ENCODE measurements at places on chromosomes 6 and 20.

DNA sequence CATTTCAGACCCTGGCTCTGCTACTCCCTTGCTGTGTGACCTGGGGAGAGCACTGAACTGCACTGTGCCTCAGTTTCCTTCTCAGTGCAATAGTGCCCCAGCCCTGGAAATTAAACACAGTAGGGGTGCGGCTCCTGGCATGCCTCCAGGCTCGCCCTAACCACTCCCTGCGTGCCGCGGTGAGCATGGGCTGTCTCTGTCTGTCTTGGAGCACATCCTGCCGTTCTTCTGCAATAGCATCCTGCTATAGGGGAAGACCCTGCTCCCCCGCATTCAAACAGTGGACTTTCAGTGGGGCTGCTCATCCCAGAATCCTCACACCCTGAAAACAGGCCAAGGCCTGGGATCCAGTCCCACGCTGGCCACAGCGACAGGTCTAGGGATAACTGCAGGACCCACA is 129.5 kb downstream of the FOXC1 start:
- no peak for DNase-seq

GRCh38 chr6:54860739-54861138 is 14.2 kb downstream of the FAM83B start:
- DNase-seq: no peak

- DNase-seq: no peak
These were observed 314.1 kb upstream of the SGK1 start for GRCh38 chr6:134632024-134632423.

DNA sequence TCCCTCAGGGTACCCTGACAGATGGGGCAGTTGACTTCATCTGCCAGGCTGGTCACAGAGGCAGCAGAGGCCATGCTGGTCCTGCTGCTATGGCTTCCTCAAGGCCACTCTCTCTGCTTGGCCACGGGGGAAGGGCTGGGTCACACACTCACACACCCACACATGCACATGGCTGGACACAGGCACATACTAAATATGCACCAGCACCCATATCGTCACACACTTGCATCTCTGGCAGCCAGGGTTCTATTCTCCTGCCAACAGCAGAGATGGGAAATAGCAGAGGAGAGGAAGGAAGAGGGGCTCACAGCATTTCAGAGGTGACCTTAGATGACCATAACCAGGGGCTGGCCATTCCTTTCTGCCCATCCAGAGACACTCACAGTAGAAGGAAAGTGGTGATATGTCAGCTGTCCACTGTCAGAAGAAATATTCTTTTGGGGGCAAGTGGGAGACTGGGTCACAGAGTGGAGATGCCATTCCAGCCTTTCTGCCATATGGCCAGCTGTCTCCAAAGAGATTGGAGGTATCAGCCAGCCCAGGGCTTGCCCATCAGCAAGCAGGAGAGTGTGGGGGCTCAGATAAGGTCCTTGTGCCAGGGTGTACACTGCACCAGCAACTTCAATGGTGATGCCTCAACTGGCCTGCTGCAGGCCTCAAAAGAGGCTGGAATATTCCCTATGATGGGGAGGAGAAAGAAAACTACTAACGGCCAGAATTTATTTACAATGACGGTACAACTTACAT is at the start of gene TRIM10:
TSS of gene TRIM10 (minus strand) at position 427 of the 747 bp plus-strand sequence. CDS start at position 74, 353 bp downstream.
- no peak for DNase-seq

DNA sequence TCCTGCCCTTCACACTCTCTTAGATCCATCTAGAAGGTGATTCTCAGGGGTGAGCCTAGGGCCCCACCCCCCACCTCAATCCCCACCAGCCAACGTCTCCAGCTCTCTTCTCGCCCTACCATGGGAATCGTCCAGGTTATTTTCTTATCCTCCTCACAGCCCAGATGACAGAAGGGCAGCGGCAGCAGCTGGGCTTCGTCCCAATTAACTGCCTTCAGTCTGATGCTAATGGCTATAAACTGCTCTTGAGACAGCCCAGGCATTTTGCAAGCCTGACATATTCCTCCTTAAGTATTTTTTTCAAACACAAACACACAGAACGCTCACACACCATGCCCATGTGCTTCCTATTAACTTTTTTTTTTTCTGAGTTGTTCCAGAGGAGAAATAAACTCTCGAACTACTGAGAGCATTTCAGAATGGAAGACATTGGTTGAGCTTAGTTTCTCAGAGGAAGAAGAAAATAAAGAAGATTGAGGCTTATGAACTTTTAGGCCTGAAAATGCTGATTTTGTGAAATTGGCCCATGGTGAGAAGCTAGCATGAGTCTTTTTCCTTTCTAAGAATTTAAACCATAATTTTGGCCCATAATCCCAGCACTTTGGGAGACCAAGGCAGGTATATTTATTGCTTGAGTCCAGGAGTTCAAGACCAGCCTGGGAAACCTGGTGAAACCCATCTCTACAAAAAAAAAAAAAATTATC is 124.6 kb downstream of the EYA2 start:
- peak; percentile 87 for DNase-seq

- no peak for DNase-seq
These were observed 19.2 kb downstream of the TRAM2 start for GRCh38 chr6:52557389-52558265.

- peak; percentile 64 for DNase-seq
These were observed 116.6 kb downstream of the RNF144B start for GRCh38 chr6:18503593-18504231.

GRCh38 chr20:58650181-58650775 is 805 bp upstream of the STX16 start:
- DNase-seq: no peak

DNA sequence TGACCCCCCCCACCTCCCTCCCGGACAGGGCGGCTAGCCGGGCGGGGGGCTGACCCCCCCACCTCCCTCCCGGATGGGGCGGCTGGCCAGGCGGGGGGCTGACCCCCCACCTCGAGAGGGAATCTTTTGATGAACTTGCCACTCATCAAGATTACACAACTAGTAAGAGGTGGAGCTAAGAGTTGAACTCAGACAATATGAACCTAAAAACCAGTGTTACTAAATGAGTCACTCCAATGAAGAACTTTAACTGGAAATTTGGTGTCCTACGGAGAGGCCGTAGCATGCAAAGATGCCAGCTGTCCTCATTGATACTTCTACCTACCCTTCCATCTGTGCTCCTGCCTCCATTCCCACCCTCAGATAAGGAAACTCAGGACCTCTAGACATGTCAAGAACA is 42.8 kb downstream of the PFDN4 start:
- DNase-seq: peak; percentile 99

DNA sequence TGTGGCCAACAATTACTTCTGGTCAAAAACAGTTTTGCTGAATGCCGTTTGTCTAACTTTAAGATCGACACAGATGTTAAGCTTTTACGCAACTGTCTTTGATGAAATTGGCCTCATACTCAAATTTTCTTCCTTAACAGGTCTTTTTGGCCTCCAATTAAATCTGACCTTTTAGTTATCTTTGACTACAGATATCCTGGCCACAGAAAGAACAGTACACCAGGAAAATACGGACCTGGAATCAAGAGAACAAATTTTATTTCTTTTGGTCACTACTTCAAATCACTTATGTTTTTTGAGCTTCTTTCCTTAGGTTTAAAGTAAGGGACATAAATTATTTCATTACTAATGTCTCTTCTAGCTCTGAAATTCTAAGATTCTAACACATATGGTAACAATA is 49.8 kb downstream of the IBTK start:
- no peak for DNase-seq

DNA sequence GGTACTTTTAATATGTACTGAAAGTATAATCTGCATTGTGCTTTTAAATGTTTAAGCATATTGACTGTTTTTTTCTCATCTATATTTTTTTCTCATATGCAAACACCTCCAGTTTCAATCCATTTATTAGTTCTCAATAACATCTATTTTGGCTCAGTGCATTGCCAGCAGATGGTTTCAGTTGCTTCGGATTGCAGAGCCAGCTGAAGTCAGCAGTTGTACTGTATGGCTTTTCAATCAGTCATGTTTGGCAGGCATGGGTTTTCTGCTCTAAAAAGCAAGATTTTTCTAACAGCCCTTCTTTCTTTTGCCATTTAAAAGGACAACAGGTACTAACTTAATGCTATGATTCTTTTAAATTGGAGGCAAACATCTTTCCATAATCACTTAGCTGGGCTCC is 121.2 kb downstream of the CD109 start:
- DNase-seq: no peak

GRCh38 chr6:19067165-19067564 is 680.0 kb downstream of the RNF144B start:
- no peak for DNase-seq

DNA sequence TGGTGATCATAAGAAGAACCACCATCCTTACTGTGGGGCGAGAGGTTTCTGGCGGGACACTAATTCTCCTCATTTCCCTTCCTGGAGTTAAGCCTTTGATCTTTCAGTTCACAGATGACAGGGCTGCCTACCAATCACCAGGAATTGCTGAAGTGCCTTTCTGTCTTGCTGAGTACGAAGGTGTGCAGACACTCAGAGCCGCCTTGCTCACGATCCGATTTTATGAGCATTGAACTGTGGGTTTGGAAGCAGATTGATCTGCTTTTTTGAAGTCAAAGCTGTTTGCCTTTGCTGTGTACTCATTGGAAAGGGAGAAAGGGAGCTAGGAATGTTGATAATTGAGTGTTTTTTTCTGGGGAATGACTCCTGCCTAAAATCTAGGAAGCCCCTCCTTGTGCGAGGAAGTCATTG is 129.1 kb upstream of the SALL4 start:
- no peak for DNase-seq

DNA sequence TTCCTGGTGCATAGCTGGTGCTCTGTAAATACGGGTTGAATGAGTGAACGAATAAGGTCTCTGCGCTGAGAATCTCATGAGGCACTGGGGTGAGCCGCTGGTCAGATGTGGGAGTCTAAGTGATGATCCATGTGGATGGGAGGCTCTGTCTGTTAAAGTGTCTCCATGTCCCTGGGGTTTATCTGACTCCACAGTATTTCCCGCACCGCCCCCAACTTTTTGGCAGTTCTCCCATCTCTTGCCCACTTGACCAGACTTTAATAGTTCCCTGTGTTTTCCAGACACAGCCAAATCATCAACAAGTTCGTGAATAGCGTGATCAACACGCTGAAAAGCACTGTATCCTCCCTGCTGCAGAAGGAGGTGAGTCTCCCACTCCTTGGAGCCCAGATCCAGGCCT is 9.9 kb downstream of the BPIFA2 start:
- DNase-seq: no peak

- peak; percentile 57 for DNase-seq
These were observed 87.3 kb downstream of the PTPRT start for GRCh38 chr20:43102394-43102793.

DNA sequence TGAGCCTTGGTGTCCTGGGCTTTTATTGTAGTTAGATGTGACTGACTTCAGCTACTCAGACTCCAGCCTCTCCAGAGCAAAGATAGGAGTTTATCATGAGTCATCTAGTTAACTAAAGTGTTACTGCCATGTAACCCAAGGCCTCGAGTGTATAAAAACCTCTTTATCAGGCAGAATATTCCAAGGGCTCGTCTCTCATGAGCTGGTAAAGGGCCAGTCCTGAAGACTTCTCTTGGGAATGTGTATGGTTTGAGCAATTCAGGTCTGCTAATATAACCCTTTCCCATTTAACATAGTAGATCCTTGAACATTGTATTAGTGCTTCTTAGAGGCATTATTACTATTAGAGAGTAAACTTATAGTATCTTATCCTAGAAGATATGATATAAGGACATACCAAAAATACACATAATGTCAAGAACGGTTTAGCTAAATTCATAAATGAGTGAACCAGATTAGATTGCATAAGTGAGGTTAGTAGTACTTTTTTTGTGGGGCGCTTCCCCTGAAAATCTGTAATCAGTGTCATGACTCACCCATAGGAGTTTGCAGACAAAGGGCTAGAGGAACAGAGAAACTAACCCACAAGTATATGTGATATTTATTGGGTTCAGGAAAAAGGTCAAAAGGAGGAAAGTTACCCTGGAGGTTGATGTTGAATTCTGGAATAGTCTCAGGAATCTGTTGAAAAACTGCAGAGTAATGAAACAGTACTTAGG is 16.0 kb downstream of the DSE start:
- DNase-seq: no peak

DNA sequence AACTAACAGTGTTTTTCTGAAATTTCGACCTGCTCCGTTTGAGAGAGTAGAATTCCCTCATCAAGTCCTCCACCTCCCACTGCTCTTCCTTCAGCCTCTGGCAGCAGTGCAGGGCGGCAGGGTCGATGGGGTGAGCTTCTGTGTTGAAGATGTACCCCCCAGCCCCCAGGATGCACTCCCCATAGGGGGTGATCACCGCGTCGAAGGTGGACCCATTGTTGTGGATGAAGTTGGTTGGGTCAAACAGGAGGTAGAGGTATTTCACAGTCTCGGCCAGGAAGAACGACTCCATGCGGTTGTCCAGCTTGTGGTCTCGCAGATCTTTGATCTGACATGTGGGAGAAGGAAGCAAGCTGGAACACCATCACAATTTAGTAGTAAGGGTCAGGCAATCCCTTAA is 23.0 kb upstream of the TRPC4AP start:
- DNase-seq: no peak

GRCh38 chr6:33744895-33745546 is 1.7 kb downstream of the IP6K3 start:
- peak; percentile 97 for DNase-seq

- DNase-seq: no peak
These were observed 180.5 kb downstream of the OGFRL1 start for GRCh38 chr6:71468841-71469700.

GRCh38 chr6:143271024-143271423 is 179.5 kb downstream of the ADAT2 start:
- peak; percentile 34 for DNase-seq

- DNase-seq: no peak
These were observed 16.1 kb upstream of the RIN2 start for GRCh38 chr20:19741924-19742323.

DNA sequence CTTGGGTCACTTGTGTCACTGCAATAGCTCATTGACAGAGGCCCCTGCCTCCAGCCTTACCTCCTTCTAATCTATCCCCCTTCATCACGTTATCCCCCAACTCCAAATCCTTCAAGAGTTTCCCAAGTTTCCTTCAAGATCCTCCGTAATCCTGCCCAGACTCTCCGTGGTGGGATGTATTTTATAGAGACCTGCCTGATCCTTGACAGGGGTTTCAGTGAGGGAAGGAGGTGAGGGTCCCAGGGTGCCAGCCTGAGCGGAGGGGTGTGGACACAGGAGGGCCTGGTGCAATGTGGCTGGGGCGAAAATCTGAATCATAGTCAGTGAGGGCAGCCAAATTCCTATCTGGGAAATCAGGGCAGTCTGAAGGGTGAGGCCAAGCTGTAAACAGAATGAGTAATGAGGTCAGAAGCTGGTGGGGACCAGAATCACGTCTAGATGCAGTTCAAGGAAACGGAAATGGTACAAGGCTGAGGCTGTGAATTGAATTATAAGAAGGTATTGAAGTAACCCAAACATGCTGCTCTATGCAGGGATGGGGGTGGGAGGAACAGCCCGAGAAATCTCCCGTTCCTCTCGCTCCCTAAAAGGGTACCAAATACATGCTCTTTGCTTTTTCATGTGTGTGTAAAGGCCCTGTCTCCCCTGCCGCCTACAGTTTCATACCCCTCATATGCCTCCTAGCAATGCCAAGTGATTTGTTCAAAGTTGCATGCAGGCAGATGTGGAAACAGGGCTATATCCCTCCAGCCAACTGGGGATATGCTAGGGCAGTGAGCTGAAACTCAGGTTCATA is 35.4 kb upstream of the PIM1 start:
- DNase-seq: no peak
